Activated CD4-positive, alpha-beta T cell treated with anti-CD3 and anti-CD28 coated beads, Interleukin-2, amount 10 ng/mL, durations not matched to agents 7 days and 5 days (primary cell): ENCODE measurements at places on chromosomes 5 and 9. TPM values are rescaled to one million over a fixed set of nuclear protein-coding genes. Genes with fewer than 3 reads are reported as not detected.

DNA sequence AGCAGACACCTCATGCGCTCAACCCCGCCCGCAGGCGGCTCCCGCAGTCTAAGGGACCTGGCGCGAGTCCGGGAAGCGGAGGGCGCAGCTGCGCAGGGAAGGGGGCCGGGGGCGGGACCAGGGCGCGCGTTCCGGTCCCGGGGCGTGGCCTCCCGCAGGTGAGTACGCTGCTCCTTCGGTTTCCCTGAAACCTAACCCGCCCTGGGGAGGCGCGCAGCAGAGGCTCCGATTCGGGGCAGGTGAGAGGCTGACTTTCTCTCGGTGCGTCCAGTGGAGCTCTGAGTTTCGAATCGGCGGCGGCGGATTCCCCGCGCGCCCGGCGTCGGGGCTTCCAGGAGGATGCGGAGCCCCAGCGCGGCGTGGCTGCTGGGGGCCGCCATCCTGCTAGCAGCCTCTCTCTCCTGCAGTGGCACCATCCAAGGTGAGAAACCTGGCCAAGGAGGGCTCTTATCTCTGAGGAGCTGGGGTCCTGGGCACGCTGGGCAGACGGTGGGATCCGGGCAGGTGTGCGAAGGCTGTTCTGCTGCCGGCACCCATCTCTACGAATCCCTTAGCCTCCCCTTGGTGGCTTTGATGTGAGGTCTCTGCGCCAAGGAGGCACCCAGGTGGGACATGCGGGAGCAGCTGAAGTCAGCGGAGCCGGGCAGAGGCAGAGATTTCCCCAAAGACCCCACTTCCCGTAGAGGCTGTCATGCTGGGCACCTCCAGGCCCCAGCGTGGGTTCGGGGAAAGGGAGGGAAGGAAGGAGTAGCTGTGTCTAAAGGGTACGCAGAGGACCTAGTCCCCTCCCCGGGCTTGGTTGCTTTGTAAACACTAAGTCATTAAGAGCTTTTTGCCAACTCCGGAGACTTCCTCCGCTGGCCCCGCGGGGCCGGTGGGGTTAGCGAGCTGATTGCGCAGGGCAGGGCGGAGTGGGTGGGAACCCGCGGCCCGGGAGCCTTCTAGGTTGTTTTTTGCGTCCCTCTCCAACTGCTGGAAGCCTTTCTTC, at the start of gene F2RL1:
F2RL1 (plus strand) TSS at position 187 of the 988 bp plus-strand sequence; CDS start at position 340, 153 bp downstream.
- H3K27ac ChIP-seq = no peak within 1 kb of the TSS
- H3K4me1 ChIP-seq = peaks cover 22% of the 10 kb centered on the region
- H3K36me3 ChIP-seq = no peaks in the 10 kb centered on the region
- peaks cover 49% of the 10 kb centered on the region for H3K27me3 ChIP-seq
- DNase-seq = peak; percentile 39

The PCSK1 gene
- total RNA-seq = not detected

GRCh38 chr9:28289746-28290145, 716.5 kb upstream of the C9orf72 start:
- H3K4me1 ChIP-seq = no peaks in the 10 kb centered on the region
- no peak overlapping the region for H3K27ac ChIP-seq
- H3K27me3 ChIP-seq = no peaks in the 10 kb centered on the region
- DNase-seq = no peak
- no peak overlapping the region for H3K4me3 ChIP-seq

GRCh38 chr9:121349009-121349408, 21.0 kb downstream of the STOM start:
- H3K27ac ChIP-seq = no peak overlapping the region
- H3K4me3 ChIP-seq = no peak overlapping the region
- H3K4me1 ChIP-seq = peaks cover 22% of the 10 kb centered on the region
- peaks cover 23% of the 10 kb centered on the region for H3K36me3 ChIP-seq

- H3K27ac ChIP-seq = no peak overlapping the region
- H3K36me3 ChIP-seq = no peaks in the 10 kb centered on the region
- H3K4me1 ChIP-seq = no peaks in the 10 kb centered on the region
These were observed 207.2 kb upstream of the DAPK1 start for GRCh38 chr9:87290241-87291052.

GRCh38 chr5:168327019-168327421, 35.6 kb downstream of the WWC1 start:
- H3K4me3 ChIP-seq = no peak overlapping the region
- DNase-seq = no peak
- no peaks in the 10 kb centered on the region for H3K4me1 ChIP-seq
- no peaks in the 10 kb centered on the region for H3K36me3 ChIP-seq

The SLC46A2 gene
- total RNA-seq = not detected

- no peak overlapping the region for H3K27ac ChIP-seq
- no peaks in the 10 kb centered on the region for H3K36me3 ChIP-seq
- H3K4me1 ChIP-seq = peaks cover 11% of the 10 kb centered on the region
- H3K27me3 ChIP-seq = peaks cover 4% of the 10 kb centered on the region
These were observed 247.5 kb downstream of the CD180 start for GRCh38 chr5:66949066-66949465.

GRCh38 chr9:93011114-93011513, 47.4 kb upstream of the SUSD3 start:
- H3K4me1 ChIP-seq = peaks cover 3% of the 10 kb centered on the region
- peaks cover 68% of the 10 kb centered on the region for H3K36me3 ChIP-seq

DNA sequence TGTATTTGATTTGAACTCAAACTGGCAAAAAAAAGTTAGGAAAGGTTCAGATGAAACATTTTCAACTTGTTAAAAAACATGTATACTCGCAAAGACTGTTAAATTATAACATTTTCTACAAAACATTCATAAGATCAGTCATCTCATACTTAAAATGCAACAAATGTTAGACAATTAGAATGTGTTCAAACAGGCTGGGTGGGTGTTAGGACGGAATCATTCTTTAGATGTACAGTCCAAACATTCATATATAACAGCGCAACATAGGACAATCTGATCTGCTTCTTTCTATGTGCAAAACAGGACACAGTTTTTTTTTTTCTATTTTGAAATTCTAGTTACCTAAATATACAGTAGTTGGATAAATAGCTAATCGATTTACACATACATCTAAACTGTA, 22.2 kb downstream of the IL4 start:
- no peak overlapping the region for H3K4me3 ChIP-seq
- peaks cover 25% of the 10 kb centered on the region for H3K36me3 ChIP-seq
- DNase-seq = no peak
- peaks cover 6% of the 10 kb centered on the region for H3K4me1 ChIP-seq

- H3K27me3 ChIP-seq = no peaks in the 10 kb centered on the region
- DNase-seq = no peak
- no peaks in the 10 kb centered on the region for H3K36me3 ChIP-seq
- no peaks in the 10 kb centered on the region for H3K4me1 ChIP-seq
These were observed 67.9 kb upstream of the SARDH start for GRCh38 chr9:133805876-133806622.

- no peak overlapping the region for H3K4me3 ChIP-seq
- H3K4me1 ChIP-seq = peaks cover 20% of the 10 kb centered on the region
- H3K27ac ChIP-seq = no peak overlapping the region
- DNase-seq = no peak
These were observed 96.9 kb downstream of the PLPP1 start for GRCh38 chr5:55437859-55438206.

- no peak for DNase-seq
- no peak overlapping the region for H3K4me3 ChIP-seq
- H3K36me3 ChIP-seq = no peaks in the 10 kb centered on the region
- peaks cover 11% of the 10 kb centered on the region for H3K27me3 ChIP-seq
- peaks cover 4% of the 10 kb centered on the region for H3K4me1 ChIP-seq
These were observed 89.5 kb downstream of the EPB41L4A start for GRCh38 chr5:112329419-112330090.

DNA sequence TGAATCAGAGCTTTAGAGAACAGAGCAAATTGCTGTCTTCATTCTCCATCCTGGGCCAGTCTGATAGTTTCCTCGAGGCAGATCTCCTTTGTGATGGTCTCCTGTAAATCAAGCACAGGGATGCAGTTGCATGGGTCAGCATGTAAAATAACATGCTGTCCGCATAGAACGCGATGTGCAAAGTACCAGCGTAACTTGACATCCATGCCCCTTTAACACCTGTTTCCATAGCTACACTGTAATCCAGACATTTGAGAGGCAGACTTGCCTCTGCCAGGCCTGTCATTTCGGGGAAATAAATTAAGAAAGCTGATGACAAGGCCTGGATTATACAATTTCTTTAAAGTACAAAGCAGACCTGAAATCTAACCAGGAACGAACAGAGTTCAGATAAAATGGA, 413.5 kb downstream of the TLE4 start:
- no peak overlapping the region for H3K4me3 ChIP-seq
- DNase-seq = no peak
- no peak overlapping the region for H3K27ac ChIP-seq
- peaks cover 2% of the 10 kb centered on the region for H3K27me3 ChIP-seq
- H3K4me1 ChIP-seq = no peaks in the 10 kb centered on the region

The PCDHA4 gene
- not detected for total RNA-seq

- H3K36me3 ChIP-seq = no peaks in the 10 kb centered on the region
- H3K27me3 ChIP-seq = no peaks in the 10 kb centered on the region
- H3K4me3 ChIP-seq = no peak overlapping the region
These were observed 38.3 kb downstream of the PNPLA7 start for GRCh38 chr9:137511758-137512463.
